ENCODE measurements at places on chromosomes 2 and 18. TPM values are rescaled to one million over a fixed set of nuclear protein-coding genes. Genes with fewer than 3 reads are reported as not detected.

DNA sequence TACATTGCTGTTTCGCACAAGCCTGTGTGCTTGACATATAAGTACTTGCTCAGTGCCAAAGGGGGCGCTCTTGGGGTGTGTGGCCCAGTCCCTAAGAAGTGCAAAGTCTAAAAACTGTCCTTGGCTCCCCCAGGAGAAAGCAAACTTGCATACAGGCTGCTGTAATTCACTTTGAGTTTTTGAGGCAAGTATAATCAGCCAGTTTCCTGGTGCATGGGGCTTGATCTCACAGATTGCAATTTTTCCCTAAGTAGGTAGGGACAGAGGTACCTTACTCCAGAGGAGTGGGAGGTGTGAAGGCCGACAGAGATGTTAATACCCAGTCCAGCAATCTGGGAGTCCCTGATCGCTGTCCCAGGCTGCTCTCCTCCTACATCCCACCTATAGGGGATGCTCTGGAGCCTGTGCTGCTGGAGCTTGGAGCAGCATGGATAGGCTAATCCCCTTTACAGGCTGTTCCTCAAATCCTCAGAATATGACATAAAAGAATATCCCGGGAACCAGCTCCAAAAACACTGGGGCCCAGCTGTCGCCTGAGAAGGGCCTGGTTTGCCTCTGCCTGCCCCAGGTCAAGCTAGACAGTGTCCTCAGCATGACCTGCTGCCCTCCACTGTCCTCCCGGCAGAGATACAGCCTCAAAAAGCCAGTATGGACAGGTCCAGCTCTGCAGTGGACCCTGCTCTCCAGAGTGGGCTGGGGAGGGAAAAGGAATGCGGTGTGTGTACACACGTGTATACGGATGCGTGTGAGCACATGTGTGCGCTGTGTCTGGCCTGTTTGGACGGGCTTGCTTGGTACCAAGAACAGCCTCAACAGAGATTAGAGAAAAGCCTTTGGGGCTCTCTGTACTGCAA is 136.5 kb upstream of the HAAO start:
- no peak for DNase-seq

LAMA3 gene
- total RNA-seq = not detected

RPS27A gene
- 949 TPM for total RNA-seq

GRCh38 chr2:236164201-236164924 is 3.8 kb downstream of the GBX2 start:
- no peak for DNase-seq

DNA sequence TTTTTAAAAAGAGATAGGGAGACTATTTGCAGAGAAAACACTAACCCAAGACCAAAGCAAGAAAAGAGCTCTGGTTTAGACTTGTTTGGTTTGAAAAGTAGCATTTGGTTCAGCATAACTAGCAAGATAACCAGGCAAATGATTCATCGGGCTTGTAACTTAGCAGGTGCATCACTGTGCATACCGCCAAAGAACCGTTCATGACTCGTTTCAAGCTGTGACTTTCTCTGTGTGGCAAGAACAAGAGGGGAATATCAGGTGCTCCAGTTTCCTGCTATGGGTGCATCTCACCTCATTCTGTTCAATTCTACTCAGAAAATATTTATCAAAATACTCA is 244.9 kb downstream of the ETAA1 start:
- DNase-seq = no peak

LOXL3 gene
- total RNA-seq = 2.0 TPM

- DNase-seq = peak; percentile 23
These were observed 69.8 kb downstream of the BABAM2 start for GRCh38 chr2:27960237-27960912.

- DNase-seq = no peak
These were observed 459.7 kb downstream of the LRATD1 start for GRCh38 chr2:15092181-15092580.

GRCh38 chr2:236694146-236694888 is 124.7 kb downstream of the ACKR3 start:
- DNase-seq = no peak

GRCh38 chr2:38671303-38671702 is 5.4 kb downstream of the GALM start:
- DNase-seq = no peak

- peak; percentile 23 for DNase-seq
These were observed 23.8 kb downstream of the AAK1 start for GRCh38 chr2:69619725-69620124.

- DNase-seq = no peak
These were observed 156.2 kb upstream of the DNMT3A start for GRCh38 chr2:25497918-25498407.

DNA sequence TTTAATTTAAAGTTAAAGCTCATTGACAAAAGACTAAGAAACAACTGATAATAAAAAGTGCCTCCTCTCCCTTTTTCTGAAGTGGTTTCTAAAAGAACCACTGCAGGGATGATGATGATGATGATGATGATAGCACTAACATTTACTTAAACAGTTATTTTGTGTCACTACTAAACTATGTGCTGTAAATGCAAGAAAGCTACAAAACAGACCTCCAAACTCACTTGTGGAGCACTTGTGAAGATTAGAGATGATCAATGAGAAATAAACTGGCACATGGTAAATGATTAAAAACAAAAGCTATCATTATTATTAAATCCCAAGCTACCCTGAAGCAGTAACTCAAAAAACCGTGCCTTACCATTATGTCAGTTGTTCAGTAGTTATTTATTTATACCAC is 88.7 kb downstream of the SLC8A1 start:
- no peak for DNase-seq

DNA sequence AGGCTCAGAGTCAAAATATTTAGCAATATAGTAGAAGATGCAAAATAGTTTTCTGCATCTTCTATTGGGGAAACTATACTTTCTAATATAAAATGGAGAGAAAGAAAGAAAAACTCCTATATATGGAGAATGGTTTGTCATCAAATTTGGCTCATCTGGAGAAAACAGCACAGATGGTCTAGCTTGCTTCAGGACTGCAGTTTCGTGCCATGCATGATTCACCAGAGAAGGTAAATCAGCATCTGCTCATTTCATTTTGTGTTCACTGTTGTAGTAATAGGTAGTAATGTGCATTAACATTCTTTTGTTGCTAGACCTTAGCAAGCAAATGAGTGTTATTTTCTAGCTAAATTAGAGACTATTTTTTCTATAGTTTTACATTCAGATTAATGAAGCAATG is 179.0 kb downstream of the ASXL3 start:
- DNase-seq = no peak

DNA sequence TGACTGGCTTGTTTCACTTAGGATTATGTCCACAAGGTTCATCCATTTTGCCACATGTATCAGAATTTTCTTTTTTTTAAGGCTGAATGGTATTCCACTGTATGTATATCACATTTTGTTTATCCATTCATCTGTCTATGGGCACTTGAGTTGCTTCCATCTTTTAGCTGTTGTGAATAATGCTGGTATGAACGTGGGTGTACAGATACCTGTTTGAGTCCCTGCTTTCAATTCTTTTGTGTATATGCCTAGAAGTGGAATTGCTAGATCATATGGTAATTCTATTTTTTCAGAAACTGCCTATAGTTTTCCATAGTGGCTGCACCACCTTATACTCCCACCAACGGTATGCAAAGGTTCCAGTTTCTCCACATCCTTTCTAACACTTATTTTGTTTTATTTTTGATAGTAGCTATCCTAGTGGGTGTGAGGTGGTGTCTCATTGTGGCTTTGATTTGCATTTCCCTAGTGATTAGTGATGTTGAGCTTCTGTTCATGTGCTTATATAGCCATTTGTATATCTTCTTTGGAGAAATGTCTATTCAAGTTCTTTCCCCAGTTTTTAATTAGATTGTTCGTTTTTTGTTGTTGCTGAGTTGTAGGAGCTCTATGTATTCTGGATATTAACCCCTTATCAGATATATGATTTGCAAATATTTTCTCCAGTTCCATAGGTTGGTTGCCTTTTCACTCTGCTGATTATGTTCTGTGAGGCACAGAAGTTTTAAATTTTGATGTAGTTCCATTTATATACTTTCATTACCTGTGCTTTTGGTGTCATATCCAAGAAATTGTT is 40.7 kb downstream of the TTC39C start:
- no peak for DNase-seq

UXS1 gene
- total RNA-seq = 36.7 TPM

GRCh38 chr18:12257996-12258718 is 4.0 kb downstream of the CIDEA start:
- no peak for DNase-seq

DNA sequence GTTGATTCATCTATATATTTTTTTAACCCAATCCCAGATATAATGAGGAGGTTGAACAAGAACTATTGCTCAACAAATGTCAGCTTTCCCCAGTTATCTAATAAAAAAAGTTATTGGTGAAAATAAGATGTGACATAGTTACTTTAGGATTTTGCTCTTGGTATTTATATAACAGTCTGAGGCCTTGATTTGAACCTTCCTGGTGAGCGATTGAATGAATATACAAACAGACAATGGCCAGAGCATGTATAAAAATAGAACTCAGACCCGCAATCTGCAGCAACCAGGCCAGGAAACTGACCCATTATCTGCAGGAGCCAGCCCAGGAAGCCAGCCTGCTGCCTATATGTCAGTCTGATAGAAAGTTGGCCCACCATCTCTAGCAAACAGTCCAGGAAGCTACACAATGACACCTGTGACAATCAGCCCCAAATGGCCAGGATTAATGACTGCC is 81.6 kb downstream of the HS6ST1 start:
- DNase-seq = no peak

GRCh38 chr18:55763805-55764204 is 175.8 kb upstream of the TCF4 start:
- no peak for DNase-seq

- DNase-seq = no peak
These were observed 73.3 kb upstream of the FOSL2 start for GRCh38 chr2:28319118-28320008.

- peak; percentile 71 for DNase-seq
These were observed at the start of gene IL18R1 for GRCh38 chr2:102355526-102356380. Gene IL18R1 (plus strand): TSS chr2:102355796. CDS start chr2:102362661, 6,865 bp downstream.

DNA sequence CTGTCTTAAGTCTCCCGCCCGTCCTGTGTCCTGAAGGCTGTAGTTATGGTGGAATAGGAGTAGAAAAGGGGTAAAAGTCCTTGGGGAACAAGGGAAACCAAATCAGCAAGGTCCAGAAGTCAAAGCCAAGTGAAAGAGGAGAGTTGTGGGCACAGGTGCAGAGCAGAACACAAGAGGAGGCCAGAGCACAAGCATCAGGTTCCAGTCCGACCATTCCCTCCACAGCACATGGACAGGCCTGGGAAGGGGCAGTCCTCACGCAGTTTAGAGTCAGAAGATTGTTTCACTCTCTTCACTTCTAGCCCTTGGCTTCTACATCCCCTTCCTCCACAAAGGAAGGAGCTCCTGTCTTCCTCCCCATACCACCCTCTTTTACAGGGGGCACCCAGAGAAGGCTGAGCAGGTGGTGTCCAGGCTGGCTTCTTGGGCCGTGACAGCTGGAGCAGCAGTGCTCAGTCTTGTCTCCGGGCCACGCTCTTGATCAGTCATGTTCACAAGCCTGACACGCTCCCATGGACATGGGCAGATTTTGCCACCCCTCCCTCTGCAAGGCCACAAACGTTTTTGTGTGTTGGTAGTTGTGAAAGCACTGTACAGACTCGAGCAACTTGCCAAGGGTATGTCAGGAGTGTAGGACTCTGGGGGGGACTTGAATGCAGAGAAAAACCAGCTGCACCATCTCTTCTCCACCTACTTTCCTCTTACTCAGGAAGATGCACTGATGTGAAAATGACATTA is 138.5 kb upstream of the DAPL1 start:
- no peak for DNase-seq

DNA sequence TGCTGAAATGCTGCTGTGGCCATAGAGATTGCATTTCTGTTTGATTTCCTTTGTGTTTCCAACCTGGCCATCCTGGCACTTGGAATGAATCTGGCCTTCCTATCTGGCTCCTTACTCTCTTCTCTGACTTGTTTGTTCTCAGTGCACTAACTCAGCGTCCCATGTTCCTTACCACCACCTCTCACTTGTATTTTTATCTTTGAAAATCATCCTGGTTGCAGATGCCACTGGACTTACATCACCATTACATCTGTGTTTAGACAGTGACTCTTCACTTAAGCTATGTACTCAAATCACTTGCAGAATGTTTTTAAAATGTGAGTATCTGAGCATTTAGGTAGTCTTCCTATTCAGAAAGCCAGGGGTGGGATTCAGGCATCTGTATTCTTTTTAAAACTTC is 239.5 kb downstream of the WDR7 start:
- DNase-seq = no peak

- no peak for DNase-seq
These were observed 38.1 kb downstream of the PLEK start for GRCh38 chr2:68403199-68403644.

GRCh38 chr2:11123856-11124759 is 31.2 kb upstream of the SLC66A3 start:
- peak; percentile 24 for DNase-seq

TTLL4 gene
- total RNA-seq = 70.6 TPM

- DNase-seq = no peak
These were observed 785.0 kb downstream of the CNTNAP5 start for GRCh38 chr2:124810132-124810531.

RBM44 gene
- 1.1 TPM for total RNA-seq

DNA sequence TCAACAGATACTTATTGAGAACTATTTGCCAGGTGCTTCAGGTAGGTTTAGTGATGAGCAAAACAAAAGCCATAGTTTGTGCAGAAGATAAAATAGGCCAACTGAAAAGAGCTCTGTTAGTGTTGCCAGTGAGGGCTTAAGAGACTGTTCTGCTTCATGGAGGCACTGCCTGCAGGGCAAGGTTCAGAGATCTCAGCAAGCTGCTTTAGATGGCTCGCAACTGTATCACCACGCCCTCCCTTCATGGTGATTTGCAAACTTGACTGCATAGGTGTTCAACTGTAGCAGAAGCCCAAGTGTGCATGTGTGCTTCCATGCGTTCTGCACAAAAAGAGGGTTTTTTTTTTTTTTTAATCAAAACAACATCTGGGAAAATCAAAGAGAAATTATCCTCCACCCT is 84.5 kb downstream of the RAPH1 start:
- no peak for DNase-seq

DNA sequence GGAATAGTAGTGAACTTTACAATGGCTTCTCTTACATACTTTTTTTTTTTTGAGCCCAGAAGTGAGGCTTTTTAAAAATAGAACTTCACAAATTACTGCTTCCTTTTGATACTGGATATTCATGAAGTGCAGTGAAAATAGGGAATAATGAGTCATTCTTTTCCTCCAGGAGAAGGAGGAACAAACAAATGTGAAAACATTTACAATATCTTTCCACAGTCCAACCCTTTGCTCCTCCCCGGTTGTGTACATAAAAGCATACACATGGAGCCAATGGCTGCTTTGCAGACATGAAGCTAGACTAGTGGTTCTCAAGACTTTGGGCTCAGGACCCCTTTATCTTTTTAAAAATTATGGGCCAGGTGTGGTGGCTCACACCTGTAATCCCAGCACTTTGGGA is 266.9 kb downstream of the GBX2 start:
- no peak for DNase-seq

CNTNAP5 gene
- total RNA-seq = not detected

DNA sequence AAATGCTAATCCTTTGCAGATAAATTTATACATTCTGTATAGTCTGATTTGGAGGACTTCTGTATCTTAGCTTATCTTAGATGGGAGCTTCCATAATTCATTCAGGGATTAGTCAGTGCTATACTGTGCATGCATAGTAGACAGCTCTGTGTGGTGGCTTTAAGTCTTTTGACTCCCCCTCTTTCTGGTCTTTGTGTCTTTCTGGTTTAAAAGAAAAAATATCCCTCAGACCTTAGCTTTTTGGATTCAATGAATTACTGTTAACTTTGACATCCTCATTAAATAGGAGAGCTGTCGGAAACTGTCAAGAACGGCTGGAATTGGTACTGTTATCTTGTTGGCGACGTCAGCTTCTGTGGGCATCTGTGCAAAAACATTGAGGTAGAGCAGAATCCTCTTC is 130.4 kb downstream of the SPTBN1 start:
- DNase-seq = no peak
